ENCODE measurements at places on chromosomes 4 and X.
A peak's percentile ranks its signal among the peaks of the same experiment; 100 is the strongest.

- no peak for DNase-seq
These were observed 41.5 kb downstream of the SOWAHB start for GRCh38 chr4:76856243-76857073.

DNA sequence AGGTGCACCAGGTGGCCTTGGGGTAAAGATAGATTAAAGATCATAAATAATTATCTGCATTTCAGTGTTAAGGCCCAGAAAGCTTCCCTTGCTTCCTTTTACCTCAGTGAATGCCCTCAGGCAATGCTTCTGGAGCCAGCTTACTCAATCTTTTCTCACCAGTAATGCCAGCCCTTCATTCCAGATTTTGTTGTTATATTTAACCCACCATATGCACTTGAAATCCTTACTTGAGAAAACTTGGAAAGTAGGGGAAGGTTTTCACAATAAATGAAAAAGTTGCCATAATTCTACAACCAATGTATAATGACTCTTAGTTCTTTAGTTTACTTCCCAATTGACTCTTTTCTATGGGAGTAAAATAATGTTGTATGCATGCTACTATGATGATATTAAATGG is 17.1 kb upstream of the PBDC1 start:
- DNase-seq: no peak

DNA sequence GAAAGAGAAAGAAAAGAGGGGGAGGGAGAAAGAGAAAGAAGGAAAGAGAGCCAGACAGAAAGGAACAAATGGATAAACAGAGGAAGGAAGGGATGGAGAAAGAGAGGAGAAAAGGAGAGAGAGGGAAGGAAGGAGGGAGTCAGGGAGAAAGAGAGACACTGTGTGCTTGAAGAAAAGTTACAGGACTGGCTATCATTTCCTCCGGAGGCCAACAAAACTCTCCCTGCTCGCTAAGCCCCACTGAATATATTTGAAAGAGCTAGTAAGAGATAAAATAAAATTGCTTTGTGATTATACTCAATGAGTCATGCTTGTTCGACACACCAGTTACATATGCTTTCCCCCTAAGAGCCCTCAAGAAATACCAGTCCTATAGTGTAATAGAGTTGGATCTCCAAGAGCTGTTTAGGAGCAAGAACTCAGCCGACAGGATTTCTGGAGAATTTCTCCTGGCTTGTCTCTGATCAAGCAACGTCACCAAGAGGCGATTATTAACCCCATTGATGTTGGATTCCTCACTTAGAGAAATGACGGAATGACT is 102.2 kb downstream of the MXRA5 start:
- DNase-seq: no peak

DNA sequence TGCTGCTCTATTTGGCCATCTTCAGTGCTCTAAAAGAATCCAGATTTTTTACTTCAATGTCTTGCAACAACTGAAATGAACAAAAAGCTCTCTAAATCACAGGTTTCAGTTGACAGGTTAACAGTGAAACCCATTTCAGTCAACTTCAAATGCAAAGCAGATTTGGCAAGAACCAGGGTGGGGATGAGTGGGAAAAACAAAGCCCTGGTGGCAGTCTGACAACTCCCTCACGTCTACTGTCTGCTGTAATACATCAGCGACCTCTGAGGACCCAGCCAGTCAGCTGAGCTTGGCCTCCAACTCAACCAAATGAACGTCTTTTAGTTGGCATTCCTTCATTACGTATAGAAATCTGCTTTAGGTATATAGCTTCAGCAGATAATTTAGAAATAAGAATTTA is 95.8 kb downstream of the COL25A1 start:
- no peak for DNase-seq

DNA sequence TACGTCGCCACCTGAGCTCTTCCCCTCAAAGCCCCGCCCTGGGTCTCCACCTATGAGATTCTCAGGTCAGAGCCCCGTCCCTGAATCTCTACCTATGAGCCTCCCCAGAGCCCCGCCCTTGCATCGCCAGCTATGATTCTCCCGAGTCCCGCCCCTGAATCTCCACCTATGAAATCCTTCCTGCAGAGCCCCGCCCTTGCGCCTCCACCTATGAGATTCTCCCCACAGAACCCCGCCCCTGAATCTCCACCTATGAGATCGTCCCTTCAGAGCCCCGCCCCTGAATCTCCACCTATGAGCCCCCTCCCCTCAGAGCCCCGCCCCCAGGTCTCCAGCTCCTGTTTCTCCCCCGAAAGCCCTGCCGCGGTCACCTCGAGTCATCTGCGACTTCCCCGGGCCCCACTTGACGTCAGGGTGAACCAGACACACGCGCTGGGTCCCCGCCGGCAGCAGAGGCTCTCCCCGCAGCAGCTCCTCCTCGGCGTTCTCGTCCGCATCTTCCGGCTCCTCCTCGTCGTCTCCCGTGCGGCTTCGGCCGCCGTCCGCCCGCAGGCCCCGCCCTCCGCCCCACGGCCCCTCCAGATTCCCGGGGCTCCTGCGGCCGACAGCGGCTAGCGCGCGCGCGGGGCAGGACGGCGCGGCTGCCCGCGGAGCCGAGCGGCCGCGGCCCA is 393 bp downstream of the GTPBP6 start:
- DNase-seq: peak; percentile 94

DNA sequence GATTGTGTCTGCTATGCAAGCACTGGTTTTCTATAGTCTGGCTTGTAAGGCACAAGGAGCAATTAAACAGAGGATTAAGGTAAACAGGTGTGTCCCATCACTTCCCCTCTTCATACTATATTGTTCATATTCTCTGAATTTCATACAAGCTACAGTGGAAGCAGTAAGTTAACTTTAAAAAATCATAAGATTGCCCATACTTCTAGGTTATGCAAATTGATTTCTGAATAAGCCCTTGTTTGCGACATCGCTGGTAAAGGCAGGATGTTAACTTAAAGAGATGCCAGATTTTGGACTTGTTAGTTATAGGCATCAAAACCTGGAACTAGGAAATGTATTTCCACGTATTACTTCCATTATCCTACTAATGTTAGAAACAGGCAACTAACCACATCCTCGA is 1.0 kb upstream of the TMEM131L start:
- no peak for DNase-seq

GRCh38 chr4:89538886-89539285 is 231.3 kb upstream of the GPRIN3 start:
- no peak for DNase-seq

- no peak for DNase-seq
These were observed 9.0 kb downstream of the CRMP1 start for GRCh38 chr4:5883916-5884315.

DNA sequence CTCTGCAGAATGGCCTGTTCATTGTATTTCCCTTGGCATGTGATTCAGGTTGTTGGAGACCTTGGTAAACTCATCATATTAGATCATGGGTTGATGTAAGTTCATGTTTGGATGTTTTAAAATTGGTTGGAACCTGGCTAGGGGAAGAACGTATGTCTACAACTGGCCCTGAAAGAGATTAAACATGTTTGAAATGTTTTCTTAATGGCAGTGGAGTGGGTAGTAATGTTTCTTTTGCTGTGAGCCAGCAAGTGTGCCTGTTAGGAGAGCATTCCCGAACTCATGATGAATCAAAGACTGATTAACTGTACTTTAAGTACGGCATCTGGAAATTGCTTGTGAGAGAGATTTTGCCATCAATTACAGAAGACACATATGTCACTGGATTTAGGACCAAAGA is 44.5 kb upstream of the SLC4A4 start:
- no peak for DNase-seq

- no peak for DNase-seq
These were observed 399.6 kb upstream of the RPS6KA3 start for GRCh38 chrX:20666331-20666730.

DNA sequence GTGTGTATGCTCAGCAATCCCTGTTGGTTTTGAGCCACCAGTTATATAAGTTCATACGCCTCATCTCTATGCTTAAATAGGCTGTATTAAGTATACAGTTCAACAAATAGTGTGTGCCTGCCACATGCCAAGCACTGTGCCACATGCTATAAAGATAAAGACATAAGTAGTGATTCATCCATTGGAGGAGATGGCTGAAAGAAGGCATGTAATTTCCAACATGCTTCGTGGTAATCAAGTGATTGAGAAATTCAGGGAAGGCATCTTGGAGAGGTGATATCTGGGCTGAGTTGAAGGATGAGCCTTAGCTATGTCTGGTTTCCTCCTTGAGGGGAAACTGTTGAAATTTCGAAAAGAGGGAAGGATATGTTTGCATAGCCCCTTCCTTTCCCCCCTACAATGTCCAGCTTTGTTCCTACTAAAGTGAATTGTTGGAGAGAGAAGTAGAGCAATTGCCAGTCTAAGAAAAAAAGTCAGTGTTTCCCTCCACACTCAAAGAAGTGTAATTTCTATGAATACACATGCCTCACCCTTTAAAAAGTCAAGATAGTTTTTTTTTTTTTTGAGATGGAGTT is 96.5 kb downstream of the ARHGAP10 start:
- DNase-seq: no peak

GRCh38 chr4:15884666-15885065 is 53.9 kb downstream of the FGFBP1 start:
- DNase-seq: no peak
